Effector CD8-positive, alpha-beta T cell (primary cell): ENCODE measurements at places on chromosomes 1 and 21.

DNA sequence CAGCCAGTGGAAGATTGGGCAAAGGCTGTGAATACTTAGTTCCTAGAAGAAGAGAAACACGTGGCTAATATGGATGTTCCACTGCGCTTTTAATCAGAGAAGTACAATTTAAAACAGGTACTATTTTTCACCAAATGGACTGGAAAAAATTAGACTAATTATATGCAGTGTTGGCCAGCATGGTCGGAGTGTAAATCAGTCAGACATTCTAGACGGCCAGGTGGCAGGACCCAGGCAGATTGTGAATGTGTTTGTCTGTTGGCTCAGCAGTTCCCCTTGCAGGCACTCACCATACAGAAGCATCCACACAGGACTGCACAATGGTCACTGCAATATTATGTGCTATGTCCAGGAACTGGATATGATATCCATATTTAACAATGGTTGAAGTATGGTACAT, 23.9 kb upstream of the SLC25A34 start:
- no peak for DNase-seq

DNA sequence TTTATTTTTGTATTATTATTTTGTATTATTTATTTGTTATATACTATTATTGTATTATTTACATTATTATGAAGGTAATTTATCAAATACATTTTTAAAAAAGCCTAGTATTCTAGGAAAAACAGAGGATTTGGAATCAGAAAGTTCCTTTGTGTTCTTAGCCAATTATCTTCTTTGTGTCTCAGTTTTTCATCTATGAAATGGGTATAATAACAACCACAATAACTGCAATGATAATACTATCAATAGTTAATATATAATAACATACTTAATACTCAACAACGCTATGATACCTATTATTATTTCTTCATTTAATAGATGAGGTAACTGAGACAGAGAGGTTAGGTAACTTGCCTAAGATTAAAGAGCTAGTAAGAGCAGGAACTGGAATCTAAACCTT, 80.4 kb upstream of the GNG4 start:
- DNase-seq: no peak

GRCh38 chr1:31984419-31985347, 29.0 kb upstream of the KHDRBS1 start:
- DNase-seq: no peak

DNA sequence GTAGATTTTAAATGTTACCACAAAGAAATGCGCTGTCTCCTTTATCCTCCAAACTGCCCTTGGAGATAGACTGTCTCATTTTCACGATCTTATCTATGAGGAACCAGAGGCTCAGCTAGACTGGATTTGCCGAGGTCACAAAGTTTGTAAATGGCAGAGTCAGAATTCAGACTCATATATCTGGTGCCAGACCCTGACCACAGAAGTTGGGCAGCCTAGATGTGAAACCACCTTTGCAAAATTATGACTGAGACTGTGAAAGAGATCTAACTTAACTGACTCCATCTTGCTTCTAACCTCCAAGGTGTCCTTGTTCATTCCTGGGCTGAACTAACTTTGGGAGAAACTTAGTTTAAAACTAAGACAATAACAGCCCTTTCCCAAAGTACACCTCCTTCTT, 14.1 kb downstream of the CNR2 start:
- DNase-seq: no peak

- DNase-seq: no peak
These were observed 3.3 kb upstream of the FMO4 start for GRCh38 chr1:171310661-171311087.

GRCh38 chr1:65527190-65527589, 106.7 kb downstream of the LEPR start:
- DNase-seq: no peak

GRCh38 chr1:25714372-25714931, 85.5 kb upstream of the SELENON start:
- no peak for DNase-seq

- no peak for DNase-seq
These were observed 24.8 kb downstream of the GRIK3 start for GRCh38 chr1:37009521-37009920.

GRCh38 chr1:152878042-152878441, at the start of gene SMCP:
SMCP (plus strand) TSS chr1:152878322; CDS start chr1:152884423, 6,101 bp downstream.
- DNase-seq: no peak

DNA sequence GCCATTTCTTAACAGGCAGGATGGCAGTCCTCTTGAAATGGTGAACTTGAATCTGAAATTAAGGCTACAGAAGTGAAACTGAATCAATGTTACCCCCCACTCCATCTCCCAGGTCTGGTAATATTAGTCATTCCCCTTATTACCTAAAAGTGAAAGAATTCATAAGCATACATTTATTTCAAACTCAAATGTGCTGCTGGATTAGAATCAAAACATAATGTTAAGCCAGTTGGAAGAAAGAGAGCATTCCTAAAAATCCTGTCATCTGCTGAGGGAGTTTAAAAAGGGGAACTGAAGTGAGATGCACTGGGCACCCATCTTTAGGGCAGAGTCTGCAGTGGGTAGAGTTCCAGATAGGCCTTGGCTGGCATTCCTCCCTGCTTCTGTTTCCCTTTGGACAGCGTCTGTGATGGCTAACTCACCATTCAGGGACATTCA, 17.4 kb downstream of the KIAA0319L start:
- DNase-seq: no peak

GRCh38 chr21:34536820-34537219, 24.8 kb upstream of the KCNE1 start:
- DNase-seq: no peak

DNA sequence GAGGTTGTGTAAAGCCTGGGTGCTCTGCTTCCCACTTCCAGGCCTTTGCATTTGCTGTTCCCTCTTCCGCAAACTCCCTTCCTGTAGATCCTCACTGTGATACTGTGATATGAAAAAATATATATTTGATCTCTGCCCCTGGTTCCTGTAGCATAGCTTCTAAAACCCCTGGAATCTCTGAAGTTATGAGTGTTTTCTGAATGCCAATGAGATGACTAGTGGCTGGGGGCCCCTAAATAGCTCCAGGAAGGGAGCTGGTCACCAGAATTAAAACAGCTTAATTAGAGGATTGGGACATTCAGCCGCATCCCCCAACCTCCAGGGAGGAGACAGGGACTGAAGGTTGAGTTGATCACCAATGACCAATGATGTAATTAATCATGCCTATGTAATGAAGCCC, 21.9 kb downstream of the DUSP10 start:
- DNase-seq: no peak

- DNase-seq: no peak
These were observed 46.8 kb upstream of the DIPK1A start for GRCh38 chr1:93007941-93008577.

GRCh38 chr1:3312898-3313575, 141.4 kb upstream of the ARHGEF16 start:
- no peak for DNase-seq

DNA sequence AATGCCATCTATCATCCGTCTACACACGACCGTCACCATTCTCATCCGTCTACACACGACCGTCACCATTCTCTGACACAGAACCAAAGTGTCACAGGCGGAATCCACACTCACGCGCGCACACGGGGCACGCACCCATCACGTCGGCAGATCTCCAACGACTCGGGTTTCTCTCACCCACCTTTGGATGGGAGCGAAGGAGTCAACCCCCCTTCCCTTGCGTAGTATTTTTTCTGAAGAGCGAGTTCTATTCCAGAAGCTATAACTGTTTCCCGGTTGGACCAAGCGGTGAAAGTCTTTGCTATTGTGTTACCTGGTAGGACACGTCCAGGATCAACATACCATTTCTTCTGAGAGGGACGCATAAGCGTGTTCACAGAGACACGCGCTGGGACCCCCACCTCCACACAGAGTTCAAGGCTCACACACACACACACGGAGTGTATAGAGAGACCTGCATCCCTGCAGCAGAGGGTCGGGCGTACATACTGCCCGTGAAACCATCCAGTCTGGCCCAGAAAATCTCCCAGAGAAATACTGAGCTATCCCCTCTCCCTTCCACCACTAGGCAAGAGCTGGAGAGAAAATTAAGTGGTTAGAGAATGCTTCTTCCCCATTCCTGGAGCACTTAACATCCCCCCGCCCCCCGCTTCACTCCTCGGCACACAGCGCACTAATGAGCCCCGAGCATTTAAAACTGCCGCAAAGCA, 741 bp downstream of the DUSP10 start:
- DNase-seq: no peak

- no peak for DNase-seq
These were observed 9.5 kb downstream of the RHBG start for GRCh38 chr1:156378557-156378956.

- no peak for DNase-seq
These were observed 1.5 kb upstream of the CD48 start for GRCh38 chr1:160713161-160713560.

GRCh38 chr1:151615711-151616504, 4.1 kb downstream of the SNX27 start:
- DNase-seq: no peak

DNA sequence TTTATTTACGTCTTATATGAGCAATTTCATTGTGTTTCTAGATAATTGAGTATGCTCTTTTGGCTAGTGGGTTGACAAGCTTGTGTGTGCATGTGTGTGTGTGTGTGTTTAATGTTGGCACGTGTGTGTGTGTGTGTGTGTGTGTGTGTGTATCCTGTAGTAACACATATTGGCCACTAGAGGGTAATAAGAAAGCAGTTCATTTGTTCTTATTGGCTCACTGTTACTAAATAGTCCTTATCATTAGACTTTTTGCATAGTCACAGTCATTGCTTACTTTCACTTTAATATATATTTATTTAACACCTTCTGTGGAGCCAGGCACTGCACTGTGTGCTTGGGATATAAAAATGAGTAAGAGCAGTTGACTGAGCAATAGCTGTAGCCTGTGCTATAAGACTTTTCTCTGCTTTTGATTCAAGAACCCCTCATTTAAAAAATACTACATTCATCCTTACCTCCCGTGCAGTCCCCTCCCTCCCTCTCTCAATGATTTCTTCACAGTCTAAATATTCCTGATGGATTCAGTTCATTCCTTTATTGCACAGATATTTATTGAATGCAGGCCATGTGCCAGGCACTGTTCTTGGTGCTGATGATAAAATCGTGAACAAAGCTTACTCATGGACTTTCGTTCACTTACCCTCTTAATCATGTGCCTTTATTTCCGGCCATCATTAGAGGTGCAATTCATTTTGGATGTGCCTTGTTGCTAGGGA, 96.7 kb downstream of the DYRK1A start:
- DNase-seq: no peak

GRCh38 chr21:38306433-38307141, 49.8 kb downstream of the KCNJ15 start:
- DNase-seq: no peak

GRCh38 chr1:226790545-226791181, 51.6 kb upstream of the ITPKB start:
- no peak for DNase-seq

GRCh38 chr1:164611754-164612642, 53.0 kb downstream of the PBX1 start:
- no peak for DNase-seq

- no peak for DNase-seq
These were observed 107.5 kb downstream of the CHRM3 start for GRCh38 chr1:239493811-239494414.

DNA sequence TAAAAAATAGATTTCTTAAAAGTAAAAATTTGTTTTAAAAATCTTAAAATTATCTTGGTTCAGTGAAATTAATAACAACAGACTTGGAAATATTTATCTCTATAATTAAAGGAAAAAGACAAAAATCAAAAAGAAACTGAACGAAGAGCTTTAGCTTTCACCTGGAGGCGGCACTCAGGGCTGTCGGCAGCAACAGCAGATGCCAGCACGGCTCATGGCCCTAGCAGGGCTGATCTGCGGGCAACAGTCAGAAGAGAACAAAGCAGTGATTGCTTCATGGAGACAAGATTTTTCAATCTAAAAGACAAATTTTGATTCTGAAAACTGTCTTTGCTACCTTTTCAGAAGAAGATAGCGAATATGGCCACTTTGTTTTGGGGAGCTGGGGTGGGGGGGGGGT, 22.6 kb downstream of the UBE2G2 start:
- no peak for DNase-seq
